Effector memory CD4-positive, alpha-beta T cell (primary cell): ENCODE measurements at places on chromosomes 1 and 21.

DNA sequence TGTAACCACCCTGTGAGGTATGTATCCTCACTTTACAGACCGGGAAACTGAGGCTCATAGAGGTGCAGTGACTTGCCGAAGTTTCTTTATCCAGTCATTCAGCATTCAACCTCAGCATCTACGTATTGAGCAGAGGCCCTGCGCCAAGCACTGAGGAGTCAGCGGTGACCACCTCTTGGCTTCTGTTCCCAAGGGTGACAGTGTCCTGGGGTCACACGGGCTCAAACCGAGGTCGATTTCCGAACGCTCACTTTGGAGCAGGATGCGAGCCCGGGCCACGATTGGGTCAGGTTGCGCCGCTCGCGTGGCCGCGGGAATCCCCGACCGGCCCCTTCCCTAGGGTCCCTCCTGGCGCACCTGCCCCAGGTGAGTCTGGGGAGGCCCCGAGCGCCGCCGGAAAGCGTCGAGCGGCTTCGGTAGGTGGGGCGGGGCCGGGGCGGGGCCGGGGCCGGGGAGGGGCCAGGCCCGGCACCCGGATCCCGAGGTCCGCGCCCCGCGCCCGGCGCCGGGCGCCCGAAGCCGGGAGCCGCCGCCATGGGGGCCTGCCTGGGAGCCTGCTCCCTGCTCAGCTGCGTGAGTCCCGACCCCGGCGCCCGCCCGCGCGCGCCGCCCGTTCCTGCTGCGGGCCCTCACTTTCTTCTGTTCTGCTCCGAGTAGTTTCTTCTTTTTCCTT is at the start of gene SERINC2:
Gene SERINC2, plus strand, starts transcription at position 482 of the 673 bp plus-strand sequence. Its CDS starts 53 bp downstream, at position 535.
- DNase-seq = no peak

DNA sequence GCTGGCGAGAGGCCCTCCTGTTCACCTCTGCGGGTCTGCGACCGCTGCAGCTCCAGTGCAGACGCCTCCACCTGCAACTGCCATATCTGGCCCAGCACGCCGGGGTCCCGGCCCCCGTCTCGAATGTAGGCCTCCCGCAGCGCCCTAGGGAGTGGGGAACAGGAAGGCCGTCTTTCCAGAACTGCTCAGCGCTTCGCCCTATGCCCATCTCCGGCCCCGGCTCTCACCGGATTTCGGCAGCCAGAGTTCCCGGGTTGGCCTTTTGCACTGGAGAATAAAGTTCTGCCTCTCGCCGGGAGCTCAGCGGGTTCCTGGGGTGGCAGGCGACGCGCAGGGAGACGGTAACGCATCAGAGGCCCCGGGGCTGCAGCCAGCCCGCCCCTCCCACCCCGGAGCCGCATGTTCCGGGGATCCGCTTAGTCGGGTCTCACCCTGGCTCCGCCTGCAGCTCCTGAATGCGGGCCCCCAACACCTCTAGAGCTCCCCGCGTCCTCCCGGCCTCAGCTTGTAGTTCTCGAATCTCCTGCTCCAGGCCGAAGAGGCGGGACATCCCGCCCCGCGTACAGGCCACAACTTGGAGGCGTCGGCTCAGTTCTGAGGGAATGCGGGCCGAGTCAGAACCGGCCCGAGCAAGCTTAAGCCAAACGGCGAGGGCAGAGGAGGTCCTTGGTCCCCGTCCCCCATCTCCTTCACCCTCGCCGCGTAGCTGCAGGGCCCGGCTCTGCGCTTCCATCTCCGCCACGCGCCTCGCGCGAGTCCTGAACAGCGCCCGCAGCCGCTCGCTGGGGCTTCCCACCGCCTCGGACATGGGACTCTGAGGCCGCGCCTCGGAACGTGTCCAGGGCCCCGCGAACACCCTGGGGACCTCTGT is 1.1 kb downstream of the CCDC17 start:
- DNase-seq = no peak

DNA sequence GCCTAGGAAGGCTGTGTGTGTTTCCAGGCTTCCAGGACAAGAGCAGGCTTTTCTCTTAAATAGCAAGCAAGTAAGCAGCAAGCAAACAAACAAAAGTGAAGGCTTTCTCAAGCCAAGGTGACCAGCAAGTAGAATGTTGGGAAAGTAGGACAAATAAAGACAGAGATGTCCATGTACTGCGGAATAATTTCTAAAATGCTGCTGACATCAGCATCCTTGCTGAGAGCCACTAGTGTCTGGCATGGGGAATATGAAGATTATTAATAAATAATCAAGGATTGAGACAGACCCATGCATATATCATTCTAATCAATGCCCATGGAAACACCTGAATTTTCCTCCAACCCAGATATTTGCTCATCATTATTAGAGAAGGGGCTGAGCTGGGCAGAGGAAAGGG is 6.4 kb upstream of the DYRK3 start:
- DNase-seq = no peak

DNA sequence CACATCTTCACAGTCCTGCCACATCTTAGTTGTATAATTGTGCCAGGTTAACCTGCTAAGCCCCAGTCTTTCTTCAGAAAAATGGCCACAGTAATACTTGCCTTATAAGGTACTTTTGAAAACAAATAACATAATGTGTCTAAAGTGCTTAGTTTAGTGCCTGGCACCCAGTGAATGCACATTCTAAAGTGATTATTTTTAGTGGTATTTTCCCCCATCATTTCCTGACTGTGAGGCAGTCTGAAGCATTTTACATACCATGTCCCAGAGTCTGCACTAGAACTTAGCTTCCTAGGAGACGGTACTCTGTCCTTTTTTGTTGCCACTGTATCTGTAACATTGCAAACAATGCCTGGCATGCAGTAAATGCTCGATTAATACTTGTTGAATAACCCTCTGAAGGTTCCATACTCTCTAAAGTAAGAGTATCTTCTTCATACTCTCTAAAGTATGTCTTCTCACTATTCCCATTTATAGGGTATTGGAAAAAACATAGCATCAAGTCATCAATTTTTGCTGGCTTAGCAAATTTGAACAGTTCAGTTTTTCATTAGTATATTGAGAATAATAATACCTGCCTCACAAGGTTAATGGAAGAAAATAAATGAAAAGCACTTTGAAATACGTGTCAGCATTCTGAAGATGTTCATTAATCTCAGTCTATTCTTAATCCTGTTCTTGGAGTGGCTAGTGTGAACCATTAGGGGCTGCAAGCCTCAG is 43.7 kb downstream of the FMO3 start:
- DNase-seq = no peak

- no peak for DNase-seq
Observed at GRCh38 chr1:248268178-248268577, 9.6 kb downstream of the OR2T33 start.

DNA sequence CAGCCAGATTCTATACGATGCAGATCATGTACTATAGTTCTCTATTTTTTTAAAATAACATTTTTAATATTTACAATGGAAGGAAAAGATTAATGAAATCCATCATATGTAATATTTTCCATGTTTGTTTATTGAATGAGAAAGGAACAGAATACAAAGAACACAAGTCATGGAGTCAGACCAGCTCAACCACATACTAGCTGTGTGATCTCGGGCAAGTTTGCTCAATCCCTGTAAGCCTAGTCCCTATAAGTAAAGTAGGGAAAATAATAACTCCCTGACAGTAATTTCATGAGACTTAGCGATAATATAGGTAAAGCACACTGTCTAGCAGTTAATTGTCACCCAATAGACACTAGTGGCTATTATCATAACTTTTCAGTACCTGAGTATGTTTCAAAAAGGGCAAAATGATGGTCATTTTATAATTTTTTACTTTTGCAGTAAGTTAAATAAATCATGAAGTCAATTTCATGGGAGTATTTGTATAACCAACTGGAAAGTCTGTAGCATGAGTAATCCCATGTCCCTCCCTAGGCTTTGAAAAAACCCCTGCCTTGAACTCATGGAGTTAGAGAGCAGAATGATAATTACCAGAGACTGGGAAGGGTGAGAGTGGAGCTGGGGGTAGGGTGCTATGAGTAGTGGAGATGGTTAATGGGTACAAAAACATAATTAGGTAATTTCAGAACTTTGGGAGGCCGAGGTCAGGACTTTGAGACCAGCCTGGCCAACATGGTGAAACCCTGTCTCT is 37.0 kb upstream of the EPS15 start:
- DNase-seq = no peak

DNA sequence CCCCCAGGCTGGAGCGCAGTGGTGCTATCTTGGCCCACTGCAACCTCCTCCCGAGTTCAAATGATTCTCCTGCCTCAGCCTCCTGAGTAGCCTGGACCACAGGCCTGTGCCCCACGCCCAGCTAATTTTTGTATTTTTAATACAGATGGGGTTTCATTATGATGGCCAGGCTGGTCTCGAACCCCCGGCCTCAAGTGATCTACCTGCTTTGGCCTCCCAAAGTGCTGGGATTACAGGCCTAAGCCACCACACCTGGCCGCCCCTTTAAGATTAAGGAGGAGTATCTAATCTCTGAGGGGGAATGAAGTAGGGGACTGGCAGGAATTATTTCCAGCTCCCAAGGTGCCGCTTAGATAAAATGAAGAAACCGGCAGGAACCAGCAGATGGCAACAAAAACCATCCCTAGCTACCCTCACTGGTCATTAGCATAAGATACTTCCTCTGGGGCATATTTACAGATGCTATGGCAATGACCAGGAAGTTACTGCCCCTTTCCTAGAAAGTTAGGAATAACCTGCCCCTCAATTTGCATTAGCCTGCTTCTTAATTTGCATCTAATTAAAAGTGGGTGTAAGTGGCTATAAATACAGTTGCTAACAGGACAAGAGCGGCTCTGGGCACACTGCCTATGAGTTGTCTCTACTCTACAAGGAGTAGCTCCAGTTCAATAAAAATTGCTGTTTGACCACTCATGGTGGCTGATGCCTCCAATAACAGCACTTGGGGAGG is 7.1 kb upstream of the NSUN4 start:
- DNase-seq = no peak

DNA sequence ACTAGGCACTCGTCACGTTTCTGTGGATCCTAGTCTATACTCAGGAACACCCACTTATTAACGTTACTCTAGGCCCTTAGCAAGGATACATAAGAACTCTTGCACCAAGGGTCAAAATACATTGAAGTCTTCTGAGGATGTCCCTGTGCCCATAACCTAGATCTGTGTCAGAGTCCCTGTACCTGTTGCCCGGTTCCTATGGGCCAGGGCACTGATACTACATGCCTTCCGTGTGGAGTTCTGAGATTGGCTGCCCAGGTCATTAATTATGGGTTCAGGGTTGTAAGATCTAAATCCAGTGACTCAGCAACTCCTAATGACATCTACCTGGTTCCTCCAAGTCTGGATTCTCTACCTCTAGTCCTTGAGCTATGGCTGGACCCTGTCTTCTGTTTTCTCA is 69.5 kb downstream of the GPR137B start:
- no peak for DNase-seq

- no peak for DNase-seq
Observed at GRCh38 chr1:113782406-113782805, 23.1 kb upstream of the PHTF1 start.

DNA sequence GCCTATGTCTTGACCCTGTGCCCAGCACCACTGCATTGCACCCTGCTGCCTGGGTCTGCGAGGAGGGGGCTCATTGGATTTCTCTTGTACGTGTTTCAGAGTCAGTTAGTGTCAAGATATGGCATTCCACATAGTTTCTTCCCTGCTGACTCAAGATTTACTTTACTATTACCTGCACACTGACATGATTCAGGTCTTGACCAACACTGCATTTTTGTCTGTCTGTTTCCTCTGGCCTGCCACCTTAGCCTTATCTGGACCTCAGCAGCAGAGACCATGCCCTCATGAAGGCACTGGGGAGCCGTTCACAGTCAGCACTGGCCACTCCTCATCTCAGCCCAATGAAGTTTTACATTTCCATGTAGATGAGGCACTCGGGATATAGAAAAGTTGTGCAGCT is 155.4 kb downstream of the DHRS3 start:
- no peak for DNase-seq

GRCh38 chr21:27759091-27759659 is 792.3 kb upstream of the ADAMTS5 start:
- DNase-seq = no peak

GRCh38 chr1:150397392-150398032 is 33.6 kb downstream of the RPRD2 start:
- no peak for DNase-seq

DNA sequence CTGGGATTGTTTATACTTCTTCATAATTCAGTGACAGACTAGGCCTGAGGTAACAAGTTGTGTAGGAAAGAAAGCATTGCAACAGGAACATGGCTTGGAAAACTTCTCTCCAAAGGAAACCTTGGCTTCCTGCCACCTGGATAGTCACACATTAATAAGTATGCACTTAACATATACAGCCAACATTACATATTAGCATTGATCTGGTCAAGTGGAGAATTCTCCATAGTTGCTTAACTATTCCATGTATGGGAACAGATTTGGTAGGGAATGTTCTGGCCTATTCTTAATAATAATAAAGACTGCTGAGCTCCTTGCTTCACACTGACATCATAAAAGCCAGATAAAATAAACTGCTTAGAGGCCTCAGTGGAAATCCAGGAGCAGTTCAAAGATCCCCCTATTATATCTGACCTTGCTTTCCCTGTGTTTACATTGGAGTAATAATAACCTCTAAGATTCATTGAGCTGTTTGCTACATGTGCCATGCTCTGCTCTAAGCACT is 27.2 kb upstream of the NFIA start:
- no peak for DNase-seq

GRCh38 chr1:186626356-186626932 is 53.8 kb downstream of the PTGS2 start:
- DNase-seq = no peak

DNA sequence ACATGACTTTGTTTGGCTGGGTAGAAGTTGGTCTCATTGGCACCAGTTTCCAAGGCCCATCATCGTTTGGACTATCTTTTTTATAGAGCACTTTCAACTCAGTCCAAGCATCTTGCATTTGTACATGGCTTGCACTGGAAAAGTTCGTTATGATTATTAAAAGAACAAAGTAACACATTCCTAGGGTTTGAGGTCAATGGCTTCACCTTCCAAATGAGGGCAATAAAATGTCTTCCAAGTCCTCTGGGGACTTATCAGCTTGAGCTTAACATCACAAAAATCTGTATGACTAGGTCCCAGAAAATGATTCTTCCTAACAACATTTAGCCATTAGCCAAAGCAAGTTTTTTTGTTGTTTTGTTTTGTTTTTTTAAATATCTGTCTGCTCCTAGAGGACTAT is 610.8 kb downstream of the LMO4 start:
- no peak for DNase-seq

- DNase-seq = no peak
Observed at GRCh38 chr1:32666901-32667566, 16.0 kb downstream of the RBBP4 start.

- DNase-seq = no peak
Observed at GRCh38 chr1:51543858-51544257, 24.8 kb upstream of the EPS15 start.

DNA sequence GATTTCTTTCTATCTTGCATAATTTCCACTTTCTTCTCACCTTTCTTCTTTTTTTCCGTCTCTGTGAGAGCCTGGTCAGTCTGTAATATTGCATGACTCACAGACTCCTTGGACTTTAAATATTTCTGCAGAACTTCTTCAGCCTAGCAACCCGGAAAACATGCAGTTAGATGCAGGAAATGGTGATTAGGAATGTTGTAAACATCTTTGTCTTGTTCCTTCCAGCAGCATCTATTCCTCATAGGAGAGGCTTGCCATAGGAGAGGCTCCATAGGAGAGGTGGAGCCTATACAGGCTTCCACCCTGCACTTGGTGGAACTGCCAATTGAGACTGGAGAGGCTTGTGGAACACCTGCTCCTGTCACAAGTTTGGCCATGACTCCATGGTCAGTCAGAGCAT is 10.0 kb downstream of the GBP5 start:
- DNase-seq = no peak

GRCh38 chr1:195243492-195243891 is 1364.7 kb downstream of the KCNT2 start:
- DNase-seq = no peak
